ENCODE measurements at places on chromosomes 6 and 20.

- no peak for DNase-seq
Observed at GRCh38 chr20:8287340-8287739, 155.3 kb downstream of the PLCB1 start.

- DNase-seq, result no peak
Observed at GRCh38 chr6:41640426-41640825, 2.2 kb downstream of the MDFI start.

DNA sequence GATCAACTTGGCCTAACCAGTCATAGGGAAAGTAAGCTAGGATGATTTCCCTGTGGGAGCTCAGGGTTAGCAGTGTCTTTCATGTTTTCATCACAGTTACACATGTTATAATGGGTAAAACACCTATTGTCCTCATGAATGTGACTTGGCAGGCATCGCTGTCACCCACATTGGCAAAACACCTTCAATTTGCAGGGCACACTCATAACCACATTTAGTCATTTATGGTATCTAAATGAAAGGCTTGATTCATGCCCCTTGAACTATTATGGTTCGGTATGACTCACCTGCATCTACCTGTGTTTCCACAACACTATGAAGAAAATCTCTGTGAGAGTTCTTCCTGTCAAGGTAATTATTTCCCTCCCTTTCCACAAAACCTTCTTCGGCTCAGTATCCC is 49.2 kb downstream of the FRK start:
- DNase-seq, result no peak

DNA sequence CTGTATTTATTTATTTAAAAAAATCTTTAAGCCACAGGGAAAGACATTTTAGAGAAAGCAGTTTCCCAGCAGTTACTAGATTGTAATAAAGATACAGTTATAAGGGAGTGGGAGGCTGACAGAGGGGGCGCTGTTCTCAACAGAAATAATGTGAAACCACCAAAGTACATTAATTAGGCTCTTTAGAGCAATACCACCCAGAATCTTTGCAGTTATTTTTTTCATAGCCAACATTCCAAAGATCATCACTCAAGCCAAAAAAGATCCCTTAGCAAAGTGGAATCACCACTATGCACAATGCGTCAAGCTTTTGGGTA is 331.3 kb upstream of the DEFB112 start:
- no peak for DNase-seq

- no peak for DNase-seq
Observed at GRCh38 chr20:5886788-5887187, 63.5 kb downstream of the TRMT6 start.

DNA sequence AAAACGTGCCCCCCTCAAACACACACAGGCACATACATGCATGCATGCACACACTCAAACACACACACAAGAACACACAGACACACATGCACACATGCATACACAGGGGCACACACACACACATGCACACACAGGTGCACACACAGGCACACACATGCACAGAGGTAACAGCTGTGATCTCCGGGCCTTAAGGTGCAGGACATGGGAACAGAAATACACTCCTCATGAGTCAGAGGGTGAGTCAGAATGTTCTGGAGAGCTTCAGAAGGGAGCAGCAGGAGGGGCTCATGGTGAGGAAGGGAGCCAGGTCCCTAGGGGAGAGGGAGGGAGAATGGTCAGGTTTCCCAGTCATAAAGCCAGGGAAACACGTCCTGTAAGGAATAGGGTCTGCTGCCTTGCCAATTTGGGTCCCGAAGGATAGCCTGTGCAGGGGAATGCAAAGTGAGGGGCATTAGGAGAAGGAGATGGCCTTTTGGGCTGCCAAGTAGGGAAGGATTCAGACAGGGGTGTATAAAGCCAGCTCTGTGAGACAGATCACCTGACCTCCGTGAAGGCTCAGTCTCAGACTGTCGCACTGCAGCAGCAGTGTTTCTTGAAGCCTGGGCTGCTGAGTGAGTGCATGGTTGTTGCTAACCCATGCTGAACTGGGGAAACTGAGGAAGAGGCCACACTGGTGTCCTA is 123.9 kb downstream of the MAFB start:
- no peak for DNase-seq

GRCh38 chr6:146883640-146884531 is 285.1 kb downstream of the ADGB start:
- no peak for DNase-seq

DNA sequence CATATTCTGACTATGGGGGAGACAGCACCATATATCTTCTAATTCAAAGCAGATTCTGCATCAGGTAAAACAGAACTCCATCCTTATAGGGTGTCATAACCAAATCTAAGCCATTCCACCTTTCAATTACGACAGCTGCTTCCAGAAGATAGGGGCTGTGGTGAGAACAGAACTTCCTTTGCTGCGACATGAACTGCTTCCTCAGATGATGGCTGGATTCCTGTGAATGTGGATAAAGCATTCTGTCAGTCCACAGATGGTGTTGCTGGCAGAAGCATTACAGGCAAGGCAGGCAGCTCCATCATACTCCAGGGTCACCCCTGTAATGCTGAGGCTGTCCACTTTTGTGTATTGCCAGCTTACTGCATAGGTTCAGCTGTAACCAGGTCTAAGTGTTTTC is 172.1 kb upstream of the PROKR2 start:
- DNase-seq, result no peak

DNA sequence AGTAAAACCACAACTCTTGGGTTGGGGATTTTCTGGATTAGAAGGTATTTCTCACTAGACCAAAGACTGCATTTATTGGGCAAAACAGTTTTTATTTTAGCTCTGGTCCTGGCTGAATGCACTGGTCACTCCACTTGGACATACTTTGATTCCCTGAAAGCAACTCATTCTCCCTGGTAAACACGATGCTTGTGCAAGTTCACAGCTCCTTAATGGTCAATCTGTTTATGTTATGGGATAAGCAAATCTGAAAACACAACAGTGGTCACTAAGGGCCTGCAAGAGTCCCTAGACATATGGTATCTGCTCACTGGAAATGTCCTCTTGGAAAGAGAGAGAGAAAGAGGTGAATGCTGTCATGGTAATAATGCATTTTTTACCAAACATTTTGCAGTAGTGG is 559.8 kb downstream of the CDH26 start:
- no peak for DNase-seq

- DNase-seq, result no peak
Observed at GRCh38 chr6:75211920-75212590, 6.2 kb upstream of the COL12A1 start.

GRCh38 chr6:18362058-18362561 is 25.0 kb upstream of the RNF144B start:
- DNase-seq, result no peak

GRCh38 chr20:32541323-32542258 is 43.5 kb downstream of the NOL4L start:
- no peak for DNase-seq

DNA sequence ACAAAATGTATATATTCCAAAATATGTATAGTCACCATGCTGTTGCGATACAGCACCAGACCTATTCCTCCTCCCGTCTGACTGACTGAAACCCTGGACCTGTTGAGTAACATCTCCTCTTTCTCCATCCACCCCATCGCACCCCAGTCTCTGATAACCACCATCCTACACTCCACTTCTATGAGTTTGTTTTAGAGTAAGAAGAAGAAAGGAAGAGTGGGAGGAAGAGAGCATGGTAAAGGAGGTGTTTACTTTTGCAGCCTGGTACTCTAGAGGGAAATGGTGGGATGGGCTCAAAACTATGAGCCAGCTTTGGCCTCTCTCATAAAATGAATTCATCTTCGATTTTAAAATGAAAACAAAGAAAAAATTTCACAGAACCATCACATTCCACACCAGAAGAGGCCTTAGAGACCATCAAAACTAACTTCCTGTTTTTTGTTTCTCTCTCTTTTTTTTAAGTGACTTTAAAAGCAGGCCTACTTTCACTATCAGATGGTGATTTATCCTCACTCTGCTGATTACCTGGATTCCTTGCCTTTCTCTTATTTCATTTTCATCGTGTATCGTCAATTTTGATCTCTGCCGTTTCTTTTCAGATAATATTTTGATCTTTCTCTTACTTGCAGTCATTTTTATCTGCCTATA is 16.8 kb upstream of the FUCA2 start:
- DNase-seq, result no peak

GRCh38 chr6:136956590-136957544 is 34.8 kb downstream of the SLC35D3 start:
- no peak for DNase-seq

GRCh38 chr6:3314621-3315467 is 56.1 kb downstream of the PSMG4 start:
- DNase-seq, result no peak

DNA sequence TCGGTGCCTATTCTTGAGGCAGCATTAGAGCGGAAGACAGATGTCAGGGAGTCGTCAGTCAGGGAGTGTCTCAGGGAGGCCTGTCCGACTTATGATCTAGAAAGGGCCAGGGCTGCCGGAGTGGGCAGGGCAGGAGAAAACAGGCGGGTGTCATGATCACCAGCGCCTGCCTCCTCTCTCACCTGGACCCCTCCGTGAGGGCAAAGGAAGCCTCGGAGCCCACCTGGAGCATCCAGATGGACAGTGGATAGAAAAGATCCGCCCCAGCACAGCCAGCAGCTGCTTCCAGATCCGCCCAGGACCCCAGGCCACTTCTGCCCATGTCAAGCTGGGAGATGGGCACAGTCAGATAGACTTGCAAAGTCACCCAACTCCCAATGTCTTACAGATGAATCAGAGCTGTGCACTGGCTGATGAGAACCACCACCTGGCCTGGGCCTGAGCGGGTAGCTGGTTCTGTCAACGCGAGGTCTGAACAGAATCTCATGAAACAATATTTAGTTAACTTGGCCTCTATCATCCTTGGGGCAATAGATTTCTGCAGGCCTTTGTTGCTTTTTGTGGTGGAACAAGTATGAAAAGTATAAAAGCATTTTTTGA is 22.2 kb downstream of the PSMG4 start:
- no peak for DNase-seq

DNA sequence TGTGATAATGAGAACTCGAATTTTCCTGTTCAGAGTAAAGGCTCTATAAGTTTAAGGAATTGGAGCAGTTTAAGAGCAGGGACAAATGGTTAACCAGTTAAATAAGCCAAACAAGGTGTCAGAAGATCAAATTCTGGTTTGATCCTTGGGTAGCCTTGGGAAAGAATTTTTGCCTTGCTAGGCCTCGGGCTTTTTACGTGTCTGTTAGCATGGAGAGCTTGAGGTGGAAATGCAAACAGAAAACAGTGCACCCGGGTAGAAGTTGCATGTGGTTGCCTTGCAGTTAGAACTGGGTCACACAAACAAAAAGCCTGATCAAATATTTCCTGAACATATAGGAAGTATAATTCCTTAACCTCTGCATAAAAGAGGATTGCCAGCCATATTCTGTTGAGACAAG is 58.3 kb downstream of the RIN2 start:
- no peak for DNase-seq

GRCh38 chr6:157599191-157599590 is 218.2 kb downstream of the ZDHHC14 start:
- DNase-seq, result no peak

- no peak for DNase-seq
Observed at GRCh38 chr20:42559665-42560064, 630.0 kb downstream of the PTPRT start.

GRCh38 chr6:154758125-154758524 is 24.9 kb downstream of the SCAF8 start:
- no peak for DNase-seq

DNA sequence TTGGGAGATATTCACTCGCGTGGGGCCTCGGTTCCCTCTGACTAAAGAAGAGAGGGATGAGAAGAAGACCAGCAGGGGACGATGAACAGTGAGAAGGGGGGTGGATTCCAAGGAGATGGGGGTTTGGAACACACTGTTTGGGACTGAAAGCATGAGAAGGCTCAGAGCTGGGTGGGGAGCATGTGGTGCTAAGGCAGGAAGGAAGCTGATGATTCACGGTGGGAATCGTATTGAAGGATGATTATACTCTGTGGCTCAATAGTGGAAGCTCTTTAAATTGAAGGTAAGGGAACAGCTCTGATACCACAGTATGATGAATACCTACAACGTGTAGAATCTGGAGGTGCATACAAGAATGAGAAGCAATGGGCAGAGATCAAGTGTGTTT is 117.5 kb upstream of the KCNK16 start:
- DNase-seq, result no peak

- no peak for DNase-seq
Observed at GRCh38 chr6:147122823-147123222, 81.4 kb upstream of the STXBP5 start.

GRCh38 chr6:113719064-113719463 is 138.1 kb upstream of the MARCKS start:
- DNase-seq, result no peak

DNA sequence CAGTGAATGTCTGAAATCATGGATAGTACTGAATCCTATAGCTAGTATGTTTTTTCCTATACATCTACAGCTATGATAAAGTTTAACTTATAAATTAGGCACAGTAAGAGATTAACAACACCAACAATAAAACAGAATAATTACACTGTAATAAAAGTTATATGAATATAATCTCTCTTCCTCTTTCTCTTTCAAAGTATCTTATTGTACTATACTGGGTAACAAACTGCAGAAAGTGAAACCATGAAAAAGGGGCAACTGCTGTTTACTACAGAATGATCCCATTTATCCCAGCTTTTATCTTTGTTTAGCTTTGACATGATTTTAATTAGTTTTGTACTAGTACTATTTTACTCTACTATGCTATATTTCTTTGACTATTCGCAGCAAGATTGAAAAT is 25.8 kb downstream of the ESF1 start:
- no peak for DNase-seq

DNA sequence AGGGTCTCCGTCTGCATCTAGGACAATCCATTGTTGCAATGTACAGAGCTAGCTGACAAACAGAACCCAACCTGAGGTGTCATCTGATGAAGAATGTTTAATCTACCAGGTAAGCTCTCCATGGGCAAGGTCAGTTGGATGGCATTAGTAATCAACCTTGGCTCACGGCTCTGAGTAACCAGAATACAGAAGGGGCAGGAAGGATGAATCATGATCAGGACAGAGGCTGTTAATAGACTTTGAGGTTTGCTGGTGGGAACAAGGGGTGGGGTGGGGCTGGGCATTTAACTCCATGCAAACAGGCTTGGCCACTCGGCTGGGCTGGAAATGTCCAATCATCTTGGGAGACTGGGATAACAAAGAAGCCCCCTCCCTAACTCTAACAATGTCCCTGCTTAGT is 77.1 kb upstream of the MRPS10 start:
- DNase-seq, result no peak

GRCh38 chr6:116015983-116016382 is 44.7 kb downstream of the FRK start:
- no peak for DNase-seq

- DNase-seq, result no peak
Observed at GRCh38 chr6:14207448-14207847, 89.9 kb downstream of the CD83 start.

- DNase-seq, result no peak
Observed at GRCh38 chr20:57387945-57388371, 3.2 kb upstream of the RBM38 start.

GRCh38 chr6:117739869-117740268 is 64.6 kb downstream of the NUS1 start:
- DNase-seq, result no peak

- peak; percentile 54 for DNase-seq
Observed at GRCh38 chr6:149566410-149567193, 427 bp downstream of the GINM1 start.

GRCh38 chr6:3610921-3611320 is 140.6 kb downstream of the PXDC1 start:
- no peak for DNase-seq
